ENCODE measurements at places on chromosomes 2 and 18.

GRCh38 chr2:54394392-54394791, 61.7 kb upstream of the SPTBN1 start:
- no peak for DNase-seq

DNA sequence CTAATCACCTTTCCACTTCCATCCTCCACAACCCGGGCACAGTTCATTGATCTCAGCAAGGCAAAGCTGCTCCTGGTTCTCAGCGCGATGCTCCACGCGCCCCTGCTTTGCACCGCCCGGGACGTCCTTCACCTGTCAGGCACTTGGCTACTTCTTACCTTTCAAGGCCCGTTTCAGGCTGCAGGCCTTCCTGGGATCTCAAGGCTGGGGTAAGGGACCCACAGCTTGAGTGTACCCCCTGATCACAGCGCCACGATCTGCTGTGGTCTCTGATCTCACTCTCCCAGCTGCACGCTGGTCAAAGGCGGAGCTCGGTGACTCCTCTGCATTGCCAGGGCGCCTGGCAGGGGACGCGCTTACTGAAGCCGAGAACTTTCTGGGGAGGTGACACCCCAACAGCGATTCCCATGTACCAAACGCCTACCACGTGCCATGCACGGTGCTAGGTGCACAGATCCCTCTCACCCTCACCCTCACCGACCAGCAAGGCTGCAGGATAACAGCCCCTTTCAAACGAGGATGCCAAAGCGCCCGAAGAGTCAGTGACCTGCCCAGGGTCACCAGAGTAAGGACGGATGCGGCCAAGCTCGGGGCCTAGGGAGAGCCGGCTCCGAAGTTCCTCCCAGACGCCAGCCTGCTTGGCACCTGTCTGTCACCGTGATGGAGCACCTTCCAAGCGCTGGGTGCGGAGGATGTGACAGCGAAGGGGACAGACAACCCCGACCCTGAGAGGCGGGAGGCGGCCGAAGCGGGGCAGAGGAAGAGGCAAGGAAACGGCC, 818 bp downstream of the ITGB1BP1 start:
- peak; percentile 52 for DNase-seq

GRCh38 chr2:226771067-226771466, 28.6 kb downstream of the IRS1 start:
- no peak for DNase-seq

- no peak for DNase-seq
Observed at GRCh38 chr2:3571284-3571683, 3.8 kb upstream of the RPS7 start.

GRCh38 chr2:44937688-44938240, 3.7 kb upstream of the SIX3 start:
- DNase-seq = no peak
